NCI-H748 treated with DMSO at 0.1 percent for 48 hours (cell line): ENCODE measurements at places on chromosomes 4 and X.
A peak's percentile ranks its signal among the peaks of the same experiment; 100 is the strongest.

DNA sequence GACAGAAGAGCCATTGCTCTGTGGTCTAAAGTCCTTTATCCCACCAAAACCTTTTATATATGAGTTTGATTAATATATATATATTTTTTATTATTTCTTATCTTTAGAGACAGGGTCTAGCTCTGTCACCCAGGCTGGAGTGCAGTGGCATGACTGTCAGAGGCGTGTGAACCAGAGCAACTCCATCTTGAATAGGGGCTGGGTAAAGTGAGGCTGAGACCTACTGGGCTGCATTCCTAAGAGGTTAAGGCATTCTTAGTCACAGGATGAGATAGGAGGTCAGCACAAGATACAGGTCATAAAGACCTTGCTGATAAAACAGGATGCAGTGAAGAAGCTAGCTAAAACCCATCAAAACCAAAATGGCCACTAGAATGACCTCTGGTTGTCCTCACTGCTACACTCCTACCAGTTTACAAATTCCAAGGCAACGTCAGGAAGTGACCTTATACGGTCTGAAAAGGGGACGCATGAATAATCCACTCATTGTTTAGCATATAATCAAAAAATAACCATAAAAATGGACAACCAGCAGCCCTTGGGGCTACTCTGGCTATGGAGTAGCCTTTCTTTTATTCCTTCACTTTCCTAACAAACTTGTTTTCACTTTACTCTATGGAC lies 10.5 kb downstream of the TBCK start:
- no peak for DNase-seq

DNA sequence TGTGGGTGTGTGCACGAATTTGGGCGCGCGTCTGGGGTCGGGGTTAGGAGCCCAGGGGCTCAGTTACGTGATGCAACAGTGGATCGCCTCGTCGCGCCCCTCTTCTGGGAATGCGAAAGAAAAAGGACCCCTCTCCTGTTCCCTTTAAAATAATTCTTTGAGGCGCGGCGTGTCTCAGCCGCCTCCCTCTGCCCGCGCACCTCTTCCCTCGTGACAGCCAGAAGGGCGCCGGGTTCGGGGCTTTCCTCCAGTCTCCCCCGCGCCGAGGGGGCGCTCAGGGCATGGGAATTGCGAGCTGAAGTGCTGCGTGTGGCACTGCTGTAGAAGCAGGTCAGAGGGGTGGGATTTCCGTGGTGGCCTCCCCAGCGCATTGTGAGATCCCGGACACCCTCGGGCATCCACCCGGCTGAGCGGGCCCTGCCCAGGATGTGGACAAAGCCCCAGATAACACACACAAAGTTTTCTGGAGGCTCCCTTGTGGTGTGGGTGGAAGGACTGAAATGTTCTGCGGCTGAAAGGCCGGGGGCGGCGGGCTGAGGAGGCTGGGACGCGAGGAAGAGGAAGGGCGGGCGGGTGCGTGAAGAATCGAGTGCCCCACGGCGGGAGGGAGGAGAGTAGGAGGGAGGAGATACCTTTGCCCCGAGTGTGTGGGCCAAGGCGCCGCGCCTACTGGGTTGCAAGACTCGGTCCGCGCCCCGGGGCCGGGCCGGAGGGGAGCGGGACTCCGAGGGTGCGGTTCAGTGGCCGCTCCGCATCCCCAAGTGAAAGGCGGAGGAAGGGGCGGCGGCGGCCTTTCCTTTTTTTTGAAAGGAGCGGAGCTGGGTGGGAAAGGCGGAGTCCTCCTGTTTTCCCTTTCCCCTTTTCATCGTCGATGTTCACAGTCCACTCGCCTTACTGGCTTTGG lies 752 bp downstream of the SEPTIN11 start:
- DNase-seq: peak; percentile 22

GRCh38 chrX:123013141-123013540 lies 170.9 kb upstream of the GRIA3 start:
- no peak for DNase-seq

DNA sequence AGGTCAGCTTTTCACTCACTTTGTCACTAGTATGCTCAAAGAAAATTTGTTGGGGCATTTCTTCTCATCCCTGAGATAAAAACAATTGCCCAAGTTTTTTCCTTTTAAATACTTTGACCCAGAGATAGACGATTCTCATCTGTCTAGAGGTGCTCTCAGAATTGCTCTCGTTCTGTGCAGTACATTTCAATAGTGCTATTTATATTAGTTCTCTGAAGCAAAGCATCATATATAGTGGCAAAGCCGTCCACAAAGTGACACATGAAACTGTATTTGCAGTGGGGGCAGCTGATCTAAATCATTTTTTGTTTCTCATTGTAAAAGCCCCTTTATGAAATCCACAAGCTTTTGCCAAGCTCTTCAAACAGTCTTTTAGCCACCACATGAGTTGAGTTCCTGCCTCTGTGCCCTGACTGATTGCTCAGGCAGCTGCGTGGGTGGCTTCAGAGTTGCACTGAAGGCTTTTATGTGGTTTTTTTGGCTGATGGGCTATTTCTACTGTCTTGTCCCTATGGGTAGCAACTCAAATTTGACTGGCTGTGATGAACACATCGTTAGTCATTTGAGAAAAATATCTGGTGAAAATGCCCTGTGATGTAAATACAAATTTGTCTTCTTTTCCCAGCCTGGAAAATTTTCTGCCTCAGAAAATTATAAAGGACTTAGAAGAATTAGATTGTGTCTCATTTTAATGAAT lies 119.1 kb upstream of the OTUD4 start:
- DNase-seq: no peak

DNA sequence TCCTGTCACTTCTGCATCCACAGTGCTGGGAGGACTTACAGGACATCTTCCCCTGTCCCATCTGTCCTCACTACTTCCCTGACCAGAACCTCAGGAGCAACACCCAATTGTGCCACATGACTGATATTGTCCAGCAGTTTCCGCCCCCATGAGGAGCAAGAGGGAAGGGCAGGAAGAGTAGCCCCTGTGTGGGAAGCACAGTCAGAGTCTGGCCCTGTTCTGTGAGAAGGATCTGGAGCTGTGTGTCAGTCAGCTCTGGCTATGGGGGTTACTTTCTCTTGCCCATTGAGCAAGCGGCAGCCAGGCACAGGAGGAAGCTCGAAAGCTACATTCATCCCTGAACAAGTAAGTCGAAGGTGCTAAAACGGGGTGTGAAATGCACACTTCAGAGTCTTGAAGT lies 14.8 kb upstream of the TRIM60 start:
- DNase-seq: no peak

DNA sequence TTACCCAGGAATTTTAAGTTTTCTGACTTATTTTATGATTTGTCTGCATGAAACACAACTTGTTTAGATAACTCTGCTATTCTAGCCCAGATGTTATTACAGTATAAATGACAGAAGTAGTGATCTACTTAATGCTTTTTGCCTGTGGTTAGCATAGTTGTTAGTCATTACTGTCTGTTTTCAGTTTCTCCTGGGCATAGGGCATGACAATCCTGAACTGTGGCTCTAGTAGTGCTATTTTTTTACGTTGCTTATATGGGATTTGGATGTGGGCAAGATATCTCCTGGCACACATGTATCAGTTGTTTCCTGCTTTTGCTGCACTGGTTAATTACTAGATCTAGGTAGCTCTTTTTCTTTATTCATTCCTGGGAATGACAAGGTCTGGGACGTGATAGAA lies 1005.8 kb downstream of the PCDH18 start:
- DNase-seq: no peak

DNA sequence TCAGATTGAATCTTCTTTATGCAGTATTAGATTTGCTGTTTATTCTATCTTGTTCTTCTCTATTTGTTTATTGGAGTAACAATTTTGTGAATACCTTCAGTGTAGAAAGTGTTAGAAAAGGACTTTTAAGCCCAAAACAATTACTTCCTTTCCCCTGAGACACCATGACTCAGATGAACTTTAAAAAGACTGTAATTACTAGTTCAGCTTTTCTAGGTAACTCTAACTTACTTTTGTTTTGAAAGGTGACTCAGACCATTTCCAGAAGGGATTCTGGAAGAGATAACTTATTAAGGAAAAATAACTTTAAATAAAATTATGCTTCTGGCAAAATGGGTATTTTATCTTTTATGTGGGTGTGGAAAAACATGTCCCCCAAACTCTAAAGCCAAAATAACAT lies 561.5 kb upstream of the PCDH10 start:
- DNase-seq: no peak

DNA sequence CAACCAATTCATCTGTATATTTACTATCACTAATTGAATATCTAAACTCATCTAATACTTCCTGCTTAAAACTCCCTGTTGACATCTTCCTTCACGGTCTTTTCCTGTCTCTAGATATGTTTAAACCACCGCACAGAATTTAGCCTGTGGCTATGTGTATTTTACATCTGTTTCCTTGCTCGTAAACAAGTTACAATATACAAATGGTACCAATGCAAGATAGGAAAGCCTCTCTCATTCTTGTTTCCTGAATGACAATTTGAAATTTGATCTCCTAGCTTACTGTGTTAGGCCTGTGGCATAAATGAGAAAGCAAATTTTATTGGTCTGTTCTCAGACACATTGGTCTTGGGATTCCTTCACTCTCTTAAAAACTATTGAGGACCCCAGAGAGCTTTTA lies 89.7 kb upstream of the PCDH7 start:
- DNase-seq: no peak

GRCh38 chrX:152865232-152865920 lies 32.5 kb upstream of the ZNF185 start:
- no peak for DNase-seq

DNA sequence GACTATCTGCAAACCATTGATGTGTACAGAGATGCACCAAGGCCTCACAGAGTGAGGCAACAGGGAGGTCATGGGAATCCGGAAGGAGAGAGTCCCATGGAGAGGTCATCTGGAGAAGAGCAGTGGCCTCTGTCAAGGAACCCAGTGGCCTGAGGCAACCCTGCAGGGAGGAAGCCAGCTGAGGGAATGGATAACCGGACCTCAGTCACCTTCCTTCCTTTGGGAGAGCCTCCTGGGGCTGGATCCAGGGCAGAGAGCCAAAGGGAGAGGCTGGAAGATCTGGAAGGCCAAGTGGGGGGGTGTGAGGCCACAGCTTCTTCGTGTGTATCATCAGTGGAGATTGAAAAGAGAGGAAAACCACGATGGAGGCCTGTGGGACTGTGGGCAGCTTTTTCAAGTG lies 24.3 kb upstream of the CD38 start:
- DNase-seq: no peak

DNA sequence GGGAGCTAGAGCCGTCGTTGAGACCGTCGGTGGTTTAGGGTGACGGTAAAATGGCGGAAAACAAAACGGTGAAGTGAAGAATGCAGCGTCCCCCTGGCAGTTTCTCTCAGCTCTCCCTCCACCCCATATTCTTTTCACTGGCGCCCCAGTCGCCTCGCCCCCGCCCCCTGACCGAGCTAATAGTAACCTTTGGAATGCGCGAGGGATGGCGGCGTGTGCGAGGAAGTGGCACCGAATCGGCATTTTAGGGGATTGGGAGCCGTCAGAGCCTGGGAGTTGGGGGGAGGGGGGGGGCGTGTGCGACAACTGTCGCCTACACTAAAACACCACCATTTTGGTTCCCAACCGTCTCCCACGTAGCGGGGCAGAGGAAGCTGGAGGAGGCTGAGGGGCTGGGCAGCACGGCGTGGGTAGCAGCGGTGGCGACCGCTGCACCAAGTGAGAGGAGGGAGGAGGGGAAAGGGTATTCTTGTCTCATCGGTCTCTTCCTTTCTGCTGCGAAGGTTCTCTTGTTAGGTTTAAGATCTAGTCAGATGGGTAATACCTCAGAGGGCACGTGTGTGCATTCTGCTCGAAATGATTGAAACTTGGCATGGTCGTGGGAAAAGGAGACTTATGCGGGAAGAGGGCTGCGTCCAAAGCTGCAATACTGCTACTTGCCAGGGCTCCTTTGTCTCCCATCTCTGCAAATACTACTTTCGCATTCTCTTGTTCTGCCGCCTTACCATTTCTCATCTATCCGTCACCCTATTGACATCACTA lies 840 bp downstream of the ZNF711 start:
- peak; percentile 56 for DNase-seq

- DNase-seq: no peak
Observed at GRCh38 chrX:7252013-7252610, 104.2 kb upstream of the PUDP start.

- DNase-seq: no peak
Observed at GRCh38 chrX:103773445-103773844, 3.2 kb upstream of the PLP1 start.

DNA sequence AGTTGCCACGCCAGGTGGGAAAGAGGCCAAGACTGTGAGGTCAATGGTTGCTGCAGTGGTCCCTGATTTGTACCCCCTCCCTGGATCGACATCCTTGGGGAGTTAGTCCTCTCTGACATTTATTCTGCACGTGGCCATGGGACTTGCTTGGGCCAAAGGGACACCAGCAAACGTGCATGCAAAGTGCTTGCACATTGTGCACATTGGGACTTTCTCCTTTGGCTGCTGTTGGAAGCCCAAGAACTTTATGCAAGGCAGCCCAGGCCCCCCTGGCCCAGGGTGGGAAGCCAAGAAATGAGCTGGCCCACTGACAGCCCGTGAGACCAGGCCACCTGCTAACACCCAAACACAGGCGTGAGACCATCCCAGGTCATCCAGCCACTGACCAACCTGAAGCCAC lies 38.1 kb downstream of the SLC2A9 start:
- DNase-seq: no peak

DNA sequence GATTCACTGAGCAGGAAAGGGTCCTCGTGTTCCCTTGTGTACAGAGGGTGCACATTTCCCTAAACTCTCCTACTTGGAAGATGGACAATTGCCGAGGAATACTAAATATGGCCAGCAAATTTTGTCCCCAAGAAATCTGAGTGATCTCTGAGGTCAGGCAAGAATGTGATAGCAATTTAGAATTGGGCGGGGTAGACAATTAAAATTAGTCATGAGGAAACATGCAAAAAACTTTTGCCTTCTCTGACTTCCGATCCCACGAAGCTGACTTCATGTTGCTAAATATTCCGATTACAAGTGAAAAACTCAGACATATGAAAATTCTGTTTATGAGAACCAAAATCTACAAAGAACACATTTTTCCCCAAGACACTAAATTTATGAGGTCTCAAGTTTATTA lies 453.9 kb upstream of the ZFP42 start:
- no peak for DNase-seq

- peak; percentile 52 for DNase-seq
Observed at GRCh38 chrX:110066488-110067225, 63.7 kb downstream of the TMEM164 start.

GRCh38 chr4:18069810-18070209 lies 48.3 kb upstream of the LCORL start:
- DNase-seq: no peak

- no peak for DNase-seq
Observed at GRCh38 chrX:41029332-41029731, 55.9 kb upstream of the USP9X start.
